ENCODE measurements at places on chromosomes 3 and 15.
A peak's percentile ranks its signal among the peaks of the same experiment; 100 is the strongest.

- DNase-seq: no peak
Measured at GRCh38 chr3:178275793-178276192, 260.4 kb upstream of the KCNMB2 start.

GRCh38 chr3:52361454-52361853, 45.3 kb downstream of the DNAH1 start:
- no peak for DNase-seq

GRCh38 chr3:60886518-60886917, 364.7 kb downstream of the FHIT start:
- DNase-seq: no peak

GRCh38 chr15:92048739-92049138, 195.2 kb downstream of the SLCO3A1 start:
- DNase-seq: no peak

- DNase-seq: no peak
Measured at GRCh38 chr15:67114846-67115585, 49.6 kb downstream of the SMAD3 start.

DNA sequence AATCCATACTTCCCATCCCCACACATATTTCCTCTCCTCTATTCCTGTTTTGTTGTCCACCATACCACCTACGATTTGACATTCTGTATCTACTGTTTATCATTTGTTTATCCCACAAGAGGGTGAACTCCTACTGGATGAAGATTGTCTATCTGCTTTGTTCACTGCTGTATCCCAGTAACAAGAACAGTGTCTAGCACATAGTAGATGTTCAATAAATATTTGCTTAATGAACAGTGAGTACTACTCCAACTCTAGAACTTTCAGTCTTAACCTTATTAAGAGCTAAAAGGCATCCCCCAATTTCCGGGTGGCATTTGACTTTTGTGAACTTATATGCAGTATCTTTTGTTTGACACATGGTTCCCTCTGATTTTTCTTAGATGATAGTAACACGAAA, 1.3 kb downstream of the PYGO1 start:
- DNase-seq: no peak

DNA sequence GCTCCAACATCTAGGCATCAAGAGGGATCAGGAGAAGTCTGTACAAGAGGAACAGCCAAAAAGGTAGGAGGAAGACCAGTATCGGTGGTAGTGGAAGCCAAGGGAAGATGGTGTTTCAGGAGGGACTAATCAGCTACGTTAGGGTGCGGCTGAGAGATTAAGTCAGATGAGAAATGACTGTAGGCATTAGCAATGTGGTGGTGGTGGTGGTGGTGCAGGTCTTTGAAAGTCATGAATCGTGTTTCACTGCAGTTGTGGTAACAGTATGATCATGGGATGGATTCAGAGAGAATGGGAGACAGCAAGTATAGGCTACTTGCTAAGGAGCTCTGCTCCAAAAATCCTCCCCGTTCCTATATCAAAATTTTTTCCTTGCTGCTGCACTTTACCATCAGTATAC, 35.5 kb downstream of the ASTE1 start:
- no peak for DNase-seq

DNA sequence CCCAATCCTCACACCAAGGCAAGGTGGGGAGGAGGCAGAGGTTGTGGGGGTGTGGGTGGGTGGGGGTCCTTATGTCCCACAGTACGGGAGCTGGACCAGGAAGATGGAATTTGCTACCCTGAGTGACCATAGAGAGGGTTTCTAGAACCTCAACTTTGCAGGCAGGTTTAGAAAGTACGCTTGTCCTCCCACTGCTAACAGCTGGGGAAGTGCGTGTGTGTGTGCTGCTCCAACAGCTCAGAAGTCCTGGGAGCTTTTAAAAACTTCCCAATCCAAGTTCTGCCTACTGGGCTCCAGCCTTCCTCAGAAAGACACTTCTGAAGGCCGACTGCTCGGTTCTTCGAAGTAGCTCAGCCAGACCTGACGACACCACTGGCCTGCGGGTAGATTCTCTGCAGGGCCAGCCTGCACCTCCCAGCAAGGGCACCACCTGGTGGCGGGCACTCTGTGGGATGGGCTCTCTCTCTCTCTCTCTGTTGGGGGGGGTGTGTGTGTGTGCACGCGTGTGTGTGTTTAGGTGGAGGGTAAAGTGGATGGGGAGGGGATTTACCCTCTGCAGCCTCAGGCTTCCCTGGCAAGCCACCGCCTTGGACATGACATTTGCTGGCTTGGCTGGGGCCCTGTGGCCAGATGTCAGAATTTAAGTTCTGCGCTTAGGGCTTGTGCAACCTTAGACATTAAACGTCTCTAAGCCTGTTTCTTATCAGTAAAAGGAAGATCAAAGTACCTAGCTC, 15.6 kb downstream of the TMEM158 start:
- DNase-seq: peak; percentile 80

GRCh38 chr15:47506329-47507100, 210.8 kb upstream of the SEMA6D start:
- DNase-seq: no peak

DNA sequence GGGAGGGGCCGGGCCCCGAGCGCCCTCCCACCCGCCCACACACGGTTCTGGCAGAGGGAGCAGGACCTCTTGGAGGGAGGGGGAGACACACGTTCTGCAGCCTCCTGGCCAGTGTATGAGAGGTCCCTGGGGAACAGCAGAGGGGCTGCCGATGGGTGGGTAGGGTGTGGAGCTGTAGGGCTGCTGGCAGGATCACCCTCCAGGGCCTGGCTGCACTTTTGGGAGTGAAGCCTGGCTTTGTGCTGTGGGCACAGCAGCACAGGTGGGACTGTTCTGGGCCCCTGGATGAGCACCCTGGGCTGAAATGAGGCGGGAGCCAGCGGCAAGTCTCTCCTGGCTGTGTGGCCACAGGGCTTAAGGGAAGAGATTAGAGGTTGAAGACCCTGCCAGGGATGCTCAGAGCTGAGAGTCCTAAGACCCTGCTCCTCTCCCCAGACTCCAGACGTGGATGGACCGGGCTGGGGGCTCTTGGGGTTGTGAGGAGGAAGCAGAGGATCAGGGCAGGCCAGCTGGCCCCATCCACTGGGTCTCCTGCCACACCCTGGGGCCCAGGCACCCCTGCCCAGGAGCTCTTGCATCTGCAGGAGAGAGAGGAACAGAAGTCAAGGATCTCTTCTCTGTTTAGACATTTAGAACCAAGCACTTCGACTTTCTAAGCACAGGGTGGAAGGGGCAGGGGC, 45.2 kb downstream of the RGMA start:
- DNase-seq: no peak

GRCh38 chr15:37059086-37059485, 41.3 kb downstream of the MEIS2 start:
- DNase-seq: no peak

GRCh38 chr15:64851503-64851840, 9.8 kb downstream of the PLEKHO2 start:
- no peak for DNase-seq

DNA sequence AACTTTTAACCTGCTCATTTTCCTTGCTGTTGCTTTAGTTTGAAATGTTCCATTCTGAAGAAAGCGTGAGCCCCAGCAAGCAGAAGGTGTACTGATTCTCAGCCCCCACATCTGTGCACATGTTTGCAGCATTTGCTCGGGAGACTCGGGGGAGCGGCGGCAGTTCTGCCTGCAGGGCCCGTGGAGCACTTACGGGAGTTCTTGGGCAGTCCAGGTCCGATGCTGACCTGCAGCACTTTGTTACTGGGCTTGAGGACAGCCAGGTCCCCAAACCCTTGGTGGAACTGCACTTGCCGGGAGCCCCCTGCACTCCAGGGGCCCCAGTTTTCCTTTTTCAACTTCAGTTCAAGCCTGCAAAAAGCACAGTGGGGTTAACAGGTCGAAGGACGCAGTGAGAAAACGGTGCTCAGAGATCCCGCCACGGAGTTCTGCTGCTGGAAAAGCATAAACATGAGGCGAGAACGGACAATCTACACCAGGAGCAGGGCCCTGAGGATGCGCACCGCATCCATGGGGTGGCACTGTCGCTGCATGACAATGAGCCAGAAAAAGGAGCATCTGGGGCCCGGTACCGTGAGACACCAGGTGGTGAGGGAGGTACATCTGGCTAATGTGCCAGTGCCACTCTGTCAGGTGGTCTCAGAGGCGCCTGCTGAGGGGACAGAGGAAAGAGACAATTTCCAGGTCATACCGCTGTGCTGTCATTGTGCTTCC, 45.6 kb upstream of the LDHAL6B start:
- DNase-seq: no peak

- no peak for DNase-seq
Measured at GRCh38 chr3:159828542-159828943, 160.1 kb upstream of the IL12A start.

DNA sequence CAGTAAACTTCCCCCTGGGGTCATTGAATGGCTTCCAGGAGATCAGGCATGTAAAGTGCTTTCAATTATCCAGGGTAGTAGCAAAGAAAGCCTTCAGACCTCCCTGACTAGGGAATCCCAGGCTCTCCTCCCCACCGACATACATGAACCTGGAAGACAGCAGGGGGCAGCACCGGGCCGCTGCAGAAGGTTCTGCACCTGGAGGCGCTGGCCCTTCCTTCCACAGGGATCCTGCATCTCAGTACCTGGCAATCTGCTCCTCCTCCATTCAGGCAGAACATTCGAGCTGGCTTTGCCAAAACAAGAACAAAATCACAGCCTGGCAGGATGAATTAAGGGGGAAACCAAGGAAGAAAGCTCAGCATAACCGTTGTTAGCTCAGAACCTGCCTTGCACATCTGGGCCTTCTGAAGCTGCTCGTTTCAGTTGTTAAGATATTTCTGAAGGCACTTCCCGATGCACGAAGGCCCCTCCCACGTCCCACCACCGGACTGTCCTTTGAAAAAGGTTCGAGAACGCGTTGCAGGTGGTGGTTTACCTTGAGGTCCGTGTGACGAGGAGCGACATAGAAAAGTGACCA, 237.7 kb downstream of the SLCO3A1 start:
- no peak for DNase-seq

DNA sequence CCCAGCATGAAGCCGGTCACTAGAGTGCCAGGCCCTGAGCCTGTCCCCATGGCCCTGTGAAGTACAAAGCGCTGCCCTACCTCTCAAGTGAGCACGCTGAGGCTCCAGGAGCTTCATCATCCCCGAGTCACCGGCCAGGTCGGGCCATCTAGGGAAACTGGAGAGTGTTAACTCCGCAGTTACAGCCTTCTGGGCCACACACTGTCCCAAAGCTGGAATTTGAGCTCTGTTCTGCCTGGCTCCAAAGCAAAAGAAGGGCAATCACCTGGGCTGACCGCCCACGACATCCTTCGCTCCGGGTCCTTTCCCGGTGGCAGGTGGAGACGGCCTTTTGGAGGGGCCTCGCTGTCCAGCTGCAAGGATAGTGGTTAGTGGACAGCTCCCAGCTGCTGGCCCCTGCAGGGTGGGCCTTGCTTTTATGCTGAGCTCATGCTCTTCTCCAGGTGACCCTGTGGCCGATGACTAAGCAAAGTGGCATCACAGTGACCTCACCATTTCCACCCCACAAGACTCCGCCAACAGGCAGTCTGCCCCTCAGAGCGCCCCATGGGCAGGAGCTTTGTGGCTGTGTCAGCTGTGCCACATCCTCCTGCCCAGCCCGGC, 3.5 kb upstream of the MUC4 start:
- no peak for DNase-seq

- no peak for DNase-seq
Measured at GRCh38 chr3:23685541-23686258, 120.1 kb upstream of the UBE2E1 start.

- no peak for DNase-seq
Measured at GRCh38 chr15:83262594-83263315, 21.7 kb downstream of the BNC1 start.

- no peak for DNase-seq
Measured at GRCh38 chr3:37862903-37863815, 1.5 kb downstream of the CTDSPL start.

GRCh38 chr15:98503970-98504369, 144.4 kb upstream of the IGF1R start:
- no peak for DNase-seq

DNA sequence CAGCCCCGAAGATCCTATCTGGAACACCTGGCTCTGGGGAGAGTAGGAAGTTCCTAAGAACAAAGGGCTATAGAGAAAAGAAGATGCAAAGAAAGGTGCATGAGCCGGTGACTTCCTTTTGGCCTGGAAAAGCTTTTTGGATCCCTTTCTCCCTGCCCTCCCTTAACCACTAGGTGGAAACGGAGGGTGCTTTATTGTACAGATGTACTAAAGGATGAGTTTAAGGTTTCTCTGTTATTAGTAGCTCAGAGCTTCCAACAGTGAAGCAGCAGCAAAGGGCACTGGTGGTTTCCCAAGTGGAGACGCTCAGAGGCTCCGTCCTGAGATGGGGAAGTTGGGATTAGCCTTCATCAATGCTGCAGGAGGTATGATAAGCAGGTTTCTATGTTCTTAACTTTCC, 5.9 kb upstream of the ADGRG7 start:
- no peak for DNase-seq

DNA sequence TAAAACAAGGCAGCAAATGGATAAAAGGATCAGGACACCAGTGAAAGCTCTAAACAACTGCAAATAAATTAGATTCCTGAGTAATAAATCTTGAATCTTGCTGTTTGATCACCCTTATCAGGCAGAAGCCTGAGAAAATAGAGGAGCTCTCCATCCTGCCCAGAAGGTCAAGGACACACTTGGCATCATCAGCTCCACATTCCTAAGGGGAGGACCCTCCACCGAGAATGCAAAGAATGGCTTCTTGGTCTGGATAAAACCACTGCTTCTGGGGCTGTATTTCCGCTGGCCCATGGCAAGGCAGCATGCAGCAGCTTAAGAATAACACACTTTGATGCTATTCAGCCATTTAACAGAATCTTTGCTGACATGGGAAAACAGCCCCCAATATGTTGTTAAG, 108.9 kb upstream of the TSC22D2 start:
- DNase-seq: no peak

GRCh38 chr15:82100111-82100929, 54.5 kb upstream of the MEX3B start:
- no peak for DNase-seq

GRCh38 chr3:6039971-6040370, 820.9 kb upstream of the GRM7 start:
- DNase-seq: no peak

DNA sequence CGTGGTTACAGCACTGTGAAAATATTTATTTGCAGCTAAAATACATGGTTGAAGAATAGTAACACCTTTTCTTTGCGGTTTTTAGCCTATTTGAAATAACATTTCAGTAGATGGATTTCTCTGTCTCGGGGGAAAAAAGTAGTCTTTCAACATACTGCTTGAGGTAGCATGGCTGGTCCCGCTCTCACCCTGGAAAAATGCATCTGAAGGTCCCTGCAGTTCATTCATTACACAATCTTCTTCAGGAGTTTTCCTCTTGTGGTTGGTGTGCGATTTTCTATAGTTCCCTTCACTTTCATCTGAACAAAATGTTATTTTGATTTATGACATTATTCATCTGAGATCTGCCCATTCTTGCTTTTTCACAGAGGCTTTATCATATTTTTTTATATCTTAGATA, 75.9 kb downstream of the STRIT1 start:
- DNase-seq: no peak

GRCh38 chr15:84832448-84833040, 15.4 kb downstream of the ALPK3 start:
- no peak for DNase-seq

DNA sequence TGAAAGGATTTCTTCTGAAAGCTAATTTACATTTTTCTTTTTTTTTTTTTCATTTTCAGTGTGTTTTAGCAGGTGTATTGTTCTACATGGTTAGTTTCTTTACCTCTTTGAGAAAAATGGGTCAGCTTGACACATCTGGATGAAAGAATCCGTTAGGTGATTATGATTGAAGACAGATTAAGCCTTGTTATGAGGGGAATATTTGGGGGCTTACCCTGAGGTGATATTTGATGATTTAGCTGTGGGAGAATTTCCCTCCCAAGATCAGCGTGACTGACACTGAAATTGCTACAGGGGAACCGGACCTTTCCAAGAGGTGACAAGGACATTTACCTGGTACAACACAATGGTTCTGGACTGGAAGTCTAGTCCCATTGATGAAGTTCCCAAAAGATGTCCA, 147.5 kb downstream of the NFKBIZ start:
- DNase-seq: no peak
